Suprapubic skin (tissue), 4 donors: ENCODE measurements at places on chromosomes 5 and 9. TPM values are rescaled to one million over a fixed set of nuclear protein-coding genes. Genes with fewer than 3 reads are reported as not detected.
A peak's percentile ranks its signal among the peaks of the same experiment; 100 is the strongest.

Gene TMEFF1
- total RNA-seq = 0.32 TPM

- H3K36me3 ChIP-seq = no peaks in the 10 kb centered on the region
- no peaks in the 10 kb centered on the region for H3K4me1 ChIP-seq
- no peak for DNase-seq
- H3K4me3 ChIP-seq = no peak overlapping the region
Measured at GRCh38 chr5:83752700-83753099, 32.0 kb upstream of the HAPLN1 start.

GRCh38 chr5:1666812-1667588 lies 132.6 kb downstream of the MRPL36 start:
- H3K4me3 ChIP-seq = peak overlapping the region; percentile 44
- DNase-seq = no peak
- H3K27me3 ChIP-seq = peaks cover 64% of the 10 kb centered on the region
- H3K27ac ChIP-seq = no peak overlapping the region
- H3K4me1 ChIP-seq = peaks cover 16% of the 10 kb centered on the region
- no peaks in the 10 kb centered on the region for H3K36me3 ChIP-seq

Gene KLF9
- total RNA-seq = 118 TPM

Gene SPATA31E1
- not detected for total RNA-seq

DNA sequence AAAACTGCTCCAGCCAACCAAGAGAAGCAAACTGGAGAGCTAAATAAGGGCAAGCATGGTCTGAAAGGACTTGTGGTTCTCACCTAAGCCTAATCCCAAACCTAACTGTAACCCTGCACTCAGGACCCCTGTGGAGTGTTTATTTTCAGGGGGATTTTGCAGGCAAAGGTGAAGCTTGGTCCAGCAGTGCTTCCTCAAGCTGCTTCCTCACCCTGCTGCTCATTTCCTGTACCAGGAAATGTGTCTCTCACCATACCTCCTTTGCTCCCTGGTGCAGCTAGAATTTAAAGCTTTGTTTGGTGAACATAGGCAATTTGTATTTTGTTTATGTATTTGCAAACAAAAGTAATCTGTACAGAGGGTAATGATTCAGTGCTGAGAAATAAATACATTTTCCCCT lies 50.2 kb downstream of the CARTPT start:
- no peaks in the 10 kb centered on the region for H3K4me1 ChIP-seq
- no peak for DNase-seq
- H3K4me3 ChIP-seq = no peak overlapping the region
- no peak overlapping the region for H3K27ac ChIP-seq

Gene NIM1K
- total RNA-seq = 3.0 TPM

- H3K27me3 ChIP-seq = no peaks in the 10 kb centered on the region
- no peak for DNase-seq
- no peak overlapping the region for H3K27ac ChIP-seq
- H3K36me3 ChIP-seq = no peaks in the 10 kb centered on the region
- peak overlapping the region; percentile 23 for H3K4me3 ChIP-seq
Measured at GRCh38 chr9:76868897-76869296, 37.0 kb downstream of the PRUNE2 start.

Gene VLDLR
- total RNA-seq = 8.0 TPM

- no peak overlapping the region for H3K4me3 ChIP-seq
- no peak for DNase-seq
- H3K4me1 ChIP-seq = no peaks in the 10 kb centered on the region
- no peak overlapping the region for H3K27ac ChIP-seq
- H3K27me3 ChIP-seq = no peaks in the 10 kb centered on the region
Measured at GRCh38 chr5:133338504-133339355, 273.6 kb downstream of the FSTL4 start.

Gene ORM2
- total RNA-seq = 9.5 TPM

DNA sequence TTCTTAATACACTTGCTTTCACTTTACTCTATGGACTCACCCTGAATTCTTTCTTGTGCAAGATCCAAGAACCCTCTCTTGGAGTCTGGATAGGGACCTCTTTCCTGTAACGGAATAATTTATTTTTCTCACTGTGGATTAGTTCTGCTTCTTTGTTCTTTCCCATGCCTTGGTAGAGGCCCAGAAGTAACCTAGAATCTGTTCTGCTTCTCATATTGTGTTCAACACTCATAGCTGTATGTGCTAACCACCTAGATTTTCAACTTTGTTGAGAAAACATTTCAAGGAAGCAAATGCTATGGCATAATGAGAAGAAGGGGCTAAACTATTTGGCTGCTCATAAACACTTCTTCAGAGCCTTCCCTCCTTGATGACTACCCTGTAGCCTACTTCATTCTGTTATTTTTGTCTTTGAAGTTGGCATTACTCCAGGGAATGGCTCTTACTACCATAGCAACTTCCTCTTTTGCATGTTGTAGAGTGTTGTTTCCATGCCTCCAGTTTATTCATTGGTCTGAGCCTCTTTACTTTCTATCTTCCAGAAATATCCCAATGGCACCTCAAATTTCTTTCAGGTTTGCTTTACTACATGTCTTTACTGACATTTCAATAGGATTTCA lies 74.3 kb downstream of the KIAA0825 start:
- H3K4me3 ChIP-seq = no peak overlapping the region
- H3K36me3 ChIP-seq = no peaks in the 10 kb centered on the region
- no peak overlapping the region for H3K27ac ChIP-seq
